ENCODE measurements at places on chromosomes 6 and 20.

- DNase-seq, result no peak
These were observed 7.1 kb upstream of the UST start for GRCh38 chr6:148739822-148740128.

GRCh38 chr20:61346996-61347395, 94.9 kb downstream of the CDH4 start:
- DNase-seq, result no peak

- no peak for DNase-seq
These were observed 118.6 kb upstream of the ADGRF1 start for GRCh38 chr6:47160702-47161101.

GRCh38 chr20:39268981-39269461, 306.9 kb downstream of the DHX35 start:
- no peak for DNase-seq

DNA sequence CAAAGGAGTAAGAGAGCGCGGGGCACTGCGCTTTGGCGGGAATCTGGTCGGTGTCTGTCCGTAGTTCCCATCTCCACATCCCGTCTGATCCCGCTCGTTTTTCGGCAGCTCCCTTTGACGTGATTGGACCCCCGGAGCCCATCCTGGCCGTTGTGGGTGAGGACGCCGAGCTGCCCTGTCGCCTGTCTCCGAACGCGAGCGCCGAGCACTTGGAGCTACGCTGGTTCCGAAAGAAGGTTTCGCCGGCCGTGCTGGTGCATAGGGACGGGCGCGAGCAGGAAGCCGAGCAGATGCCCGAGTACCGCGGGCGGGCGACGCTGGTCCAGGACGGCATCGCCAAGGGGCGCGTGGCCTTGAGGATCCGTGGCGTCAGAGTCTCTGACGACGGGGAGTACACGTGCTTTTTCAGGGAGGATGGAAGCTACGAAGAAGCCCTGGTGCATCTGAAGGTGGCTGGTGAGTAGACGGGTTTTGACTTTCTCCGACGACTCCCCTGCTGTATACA, 1.4 kb downstream of the BTN1A1 start:
- no peak for DNase-seq

DNA sequence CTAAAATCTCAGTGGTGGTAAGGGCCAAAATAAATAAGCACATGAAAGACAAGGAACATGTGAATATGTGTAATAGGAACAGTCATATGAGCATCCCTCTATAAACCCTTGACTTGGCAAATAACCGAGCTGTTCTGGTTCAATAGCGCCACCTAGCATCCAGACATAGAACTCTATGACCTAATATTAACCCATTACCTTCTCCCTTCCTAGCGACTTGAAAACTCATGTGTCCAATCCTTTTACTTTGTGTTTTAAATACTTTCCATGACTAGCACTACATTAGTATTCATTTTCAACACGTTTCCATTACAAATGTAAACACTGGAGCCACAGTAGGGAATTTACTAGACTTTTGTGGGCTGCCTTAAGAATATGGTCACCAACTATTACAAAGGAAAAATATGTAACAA, 279.7 kb downstream of the UST start:
- DNase-seq, result no peak

GRCh38 chr6:7489376-7489775, 52.1 kb upstream of the DSP start:
- no peak for DNase-seq
